Omental fat pad (tissue), 4 donors: ENCODE measurements at places on chromosomes 1 and 21. TPM values are rescaled to one million over a fixed set of nuclear protein-coding genes. Genes with fewer than 3 reads are reported as not detected.

Gene PADI3
- total RNA-seq, result not detected

DNA sequence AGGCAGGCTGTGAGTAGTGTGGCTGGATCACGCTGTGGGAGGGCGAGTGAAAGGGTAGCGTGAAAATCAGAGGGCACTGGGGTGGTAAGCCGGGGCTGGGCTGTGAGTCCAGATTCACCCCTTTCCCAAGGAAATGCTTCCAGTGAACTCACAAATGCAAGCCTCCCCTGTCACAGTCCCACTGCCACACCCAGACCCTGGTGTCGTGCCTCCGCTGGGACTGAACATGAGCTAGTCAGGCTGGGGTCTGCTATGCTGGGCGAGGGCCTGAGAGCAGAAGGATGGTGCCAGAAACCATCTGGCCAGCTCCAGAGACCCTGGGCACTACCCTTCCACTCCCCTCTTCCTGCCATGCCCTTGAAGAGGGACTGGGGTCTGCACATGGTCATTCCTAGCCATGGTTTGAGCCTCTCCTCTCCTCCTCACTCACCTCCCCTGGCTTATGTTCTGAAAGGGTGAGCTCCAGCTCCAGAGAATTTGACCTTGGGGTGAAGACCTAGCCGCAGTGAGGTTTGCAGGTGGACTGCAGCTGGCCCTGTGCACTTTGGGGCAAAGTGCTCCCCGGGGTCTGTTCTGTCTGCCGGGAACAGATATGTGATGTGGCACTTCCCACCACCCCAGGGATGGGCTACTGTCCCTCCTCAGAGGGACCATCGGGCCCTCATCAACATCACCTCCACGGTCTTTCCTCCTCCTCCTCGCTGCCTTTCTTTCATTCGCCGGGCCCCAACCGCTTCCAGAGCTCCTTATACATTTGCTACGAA is 365.6 kb downstream of the RPS6KC1 start:
- DNase-seq, result no peak

Gene TSNAX
- total RNA-seq, result 20.7 TPM

DNA sequence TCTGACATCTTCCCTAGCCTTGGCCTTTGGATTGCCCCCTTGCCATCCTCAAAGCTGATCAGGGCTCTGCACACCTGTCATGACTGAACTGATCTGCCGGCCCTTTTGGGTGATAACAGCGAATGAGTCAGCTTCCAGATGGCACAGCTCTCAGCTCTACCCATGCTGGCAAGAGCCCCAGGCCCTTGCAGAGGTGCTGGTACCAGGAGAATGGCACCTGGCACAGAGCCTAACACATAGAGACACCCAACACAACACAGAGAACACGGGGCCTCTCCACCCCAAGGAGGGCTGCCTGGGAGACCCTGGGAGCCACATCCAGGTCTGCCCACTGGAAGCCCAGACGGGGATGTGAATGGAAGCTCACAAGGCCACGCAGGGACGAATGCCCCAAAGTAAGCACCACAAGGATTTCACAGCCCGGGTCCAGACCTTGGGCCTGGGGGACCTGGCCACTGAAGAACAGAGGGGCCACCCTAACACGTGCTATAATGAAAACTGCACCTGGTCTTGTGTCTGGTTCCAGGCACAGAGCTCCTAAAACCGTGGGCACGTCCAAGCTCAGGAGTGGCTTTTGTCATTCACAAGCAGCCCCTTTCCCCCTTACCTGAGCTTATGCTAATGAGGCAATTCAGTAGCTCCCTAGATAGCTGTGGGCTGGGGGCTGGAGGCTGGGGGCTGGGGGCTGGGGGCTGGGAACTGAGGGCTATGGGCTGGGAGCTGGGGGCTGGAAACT is 160.5 kb downstream of the NPHP4 start:
- no peak for DNase-seq

Gene CAMK2N1
- total RNA-seq, result 5.0 TPM

DNA sequence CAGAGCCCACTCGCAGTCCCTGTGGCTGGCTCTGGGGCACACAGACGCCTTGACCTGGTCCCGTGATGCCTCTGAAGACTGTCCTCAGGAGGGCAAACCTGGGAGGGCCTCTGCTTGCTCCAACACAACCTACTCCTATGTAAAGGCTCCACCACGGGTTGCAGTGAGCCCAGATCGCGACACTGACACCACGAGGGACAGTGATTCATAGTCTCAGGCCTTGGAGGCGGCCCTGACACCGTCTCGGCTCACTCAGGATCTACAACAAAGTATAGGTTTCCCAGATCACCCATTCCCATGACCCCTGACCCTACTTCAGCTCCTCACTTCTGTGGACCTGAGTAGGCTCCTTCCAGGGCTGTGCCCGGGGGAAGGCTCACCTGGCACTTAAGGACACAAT is 28.0 kb downstream of the NOL9 start:
- no peak for DNase-seq

- DNase-seq, result no peak
Observed at GRCh38 chr21:8992731-8993174, 1528.6 kb upstream of the TPTE start.

GRCh38 chr1:95168761-95169351 is 51.7 kb downstream of the TLCD4 start:
- no peak for DNase-seq

Gene LDLRAD2
- total RNA-seq, result not detected

Gene HSPG2
- total RNA-seq, result 66.0 TPM

Gene SEC22B
- total RNA-seq, result 33.0 TPM

DNA sequence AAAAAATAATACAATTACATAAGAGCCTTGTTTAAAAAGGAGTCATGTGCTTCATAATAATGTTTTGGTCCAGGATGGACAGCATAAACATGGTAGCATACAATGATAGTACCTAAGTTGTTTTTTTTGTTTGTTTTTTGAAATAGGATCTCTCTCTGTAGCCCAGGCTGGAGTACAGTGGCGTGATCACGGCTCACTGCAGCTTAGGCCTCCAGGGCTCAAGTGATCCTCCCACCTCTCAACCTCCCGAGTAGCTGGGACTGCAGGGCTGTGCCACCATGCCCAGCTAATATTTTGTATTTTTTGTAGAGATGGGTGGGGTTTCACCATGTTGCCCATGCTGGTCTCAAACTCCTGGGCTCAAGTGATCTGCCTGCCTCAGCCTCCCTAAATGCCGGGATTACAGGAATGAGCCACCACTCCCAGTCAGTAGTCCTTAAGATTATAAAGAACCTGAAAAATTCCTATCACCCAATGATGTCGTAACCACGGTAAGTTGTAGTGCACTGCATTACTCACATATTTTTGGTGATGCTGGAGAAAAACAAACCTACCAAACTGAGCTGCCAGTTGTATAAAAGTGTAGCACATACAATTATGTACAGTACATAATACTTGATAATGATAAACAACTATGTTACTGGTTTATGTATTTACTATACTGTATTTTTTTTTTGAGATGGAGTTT is 22.4 kb upstream of the RCOR3 start:
- no peak for DNase-seq

Gene DSCAM
- total RNA-seq, result not detected

DNA sequence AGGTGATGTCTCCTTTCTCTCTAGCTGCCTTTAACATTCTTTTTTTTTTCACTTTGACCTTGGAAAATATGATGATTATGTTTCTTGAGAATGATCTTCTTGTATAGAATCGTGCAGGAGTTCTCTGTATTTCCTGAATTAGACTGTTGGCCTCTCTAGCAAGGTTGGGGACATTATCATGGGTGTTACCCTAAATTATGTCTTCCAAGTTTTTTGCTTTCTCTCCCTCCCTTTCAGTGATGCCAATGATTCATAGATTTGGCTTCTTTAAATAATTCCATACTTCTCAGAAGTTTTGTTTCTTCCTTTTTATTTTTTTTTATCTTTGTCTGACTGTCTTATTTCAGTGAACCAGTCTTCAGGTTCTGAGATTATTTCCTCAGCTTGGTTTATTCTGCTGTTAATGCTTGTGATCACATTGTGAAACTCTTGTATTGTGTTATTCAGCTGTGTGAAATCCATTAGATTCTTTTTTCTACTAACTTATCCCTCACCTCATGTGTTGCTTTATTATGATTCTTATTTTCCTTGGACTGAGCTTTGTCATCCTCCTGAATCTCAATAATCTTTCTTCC is 268.4 kb upstream of the NRIP1 start:
- no peak for DNase-seq

- DNase-seq, result no peak
Observed at GRCh38 chr1:221994939-221995338, 253.1 kb upstream of the DUSP10 start.

Gene THEM5
- not detected for total RNA-seq

DNA sequence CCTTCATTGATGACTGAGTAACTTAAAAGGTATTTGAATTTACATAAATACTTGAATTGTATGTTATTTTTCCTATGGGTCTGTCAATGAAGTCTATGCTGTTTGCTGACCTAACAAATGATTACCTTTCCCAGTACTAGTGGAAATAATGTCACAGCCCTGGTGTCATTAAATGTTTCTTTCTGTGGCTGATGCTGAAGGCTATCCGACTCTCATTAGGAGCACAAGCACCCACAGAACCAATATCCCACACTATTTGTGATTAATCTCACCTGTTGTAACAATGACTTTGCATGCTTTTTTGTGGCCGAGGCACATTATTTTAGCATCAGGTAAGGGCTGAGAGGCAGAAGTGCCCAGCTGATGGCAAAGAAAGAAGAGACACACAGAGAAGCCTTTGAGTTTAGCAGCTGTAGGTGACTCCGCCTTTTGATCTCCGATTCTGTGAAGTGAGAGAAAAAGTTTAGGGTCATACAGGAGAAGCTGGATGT is 25.8 kb upstream of the TRIM45 start:
- DNase-seq, result no peak

DNA sequence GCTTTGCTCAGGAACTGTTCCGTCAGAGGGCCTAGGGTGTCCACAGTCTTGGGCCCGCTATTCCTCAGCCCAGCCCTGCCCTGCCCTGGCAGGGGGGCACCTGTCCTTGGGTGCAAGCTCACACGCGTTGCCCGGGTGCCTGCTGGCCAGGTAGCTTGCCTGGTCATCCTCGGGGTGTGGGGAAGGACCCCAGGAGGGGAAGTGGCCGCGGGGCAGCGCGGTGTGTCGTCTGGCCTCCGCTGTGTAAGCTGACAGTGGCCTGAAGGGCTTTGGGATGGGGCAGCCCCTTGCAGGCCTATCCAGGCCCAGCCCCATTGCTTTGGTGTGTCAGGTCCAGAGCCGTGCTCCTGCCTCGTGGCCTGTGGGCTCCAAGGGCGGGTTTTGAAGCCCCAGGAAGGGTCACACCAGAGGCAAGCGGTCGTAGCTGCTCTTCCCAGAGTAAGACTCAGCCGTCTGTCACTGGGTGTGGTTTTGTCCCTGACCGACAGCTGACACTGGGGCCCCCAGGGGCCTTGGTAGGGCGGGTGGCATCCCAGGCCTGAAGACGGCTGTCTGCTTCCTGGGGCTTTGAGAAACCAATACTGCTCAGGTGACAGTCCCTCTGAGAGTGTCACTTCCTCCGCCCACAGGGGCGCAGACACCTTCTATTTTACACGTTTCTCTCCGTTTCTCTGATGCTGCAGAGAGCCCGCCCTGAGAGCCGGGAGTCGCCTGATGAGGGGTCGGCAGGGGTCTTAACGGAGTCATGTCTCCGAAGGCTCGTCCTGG is 72.1 kb downstream of the SKI start:
- DNase-seq, result no peak

Gene HMGN2
- 108 TPM for total RNA-seq

Gene YOD1
- total RNA-seq, result 9.2 TPM

DNA sequence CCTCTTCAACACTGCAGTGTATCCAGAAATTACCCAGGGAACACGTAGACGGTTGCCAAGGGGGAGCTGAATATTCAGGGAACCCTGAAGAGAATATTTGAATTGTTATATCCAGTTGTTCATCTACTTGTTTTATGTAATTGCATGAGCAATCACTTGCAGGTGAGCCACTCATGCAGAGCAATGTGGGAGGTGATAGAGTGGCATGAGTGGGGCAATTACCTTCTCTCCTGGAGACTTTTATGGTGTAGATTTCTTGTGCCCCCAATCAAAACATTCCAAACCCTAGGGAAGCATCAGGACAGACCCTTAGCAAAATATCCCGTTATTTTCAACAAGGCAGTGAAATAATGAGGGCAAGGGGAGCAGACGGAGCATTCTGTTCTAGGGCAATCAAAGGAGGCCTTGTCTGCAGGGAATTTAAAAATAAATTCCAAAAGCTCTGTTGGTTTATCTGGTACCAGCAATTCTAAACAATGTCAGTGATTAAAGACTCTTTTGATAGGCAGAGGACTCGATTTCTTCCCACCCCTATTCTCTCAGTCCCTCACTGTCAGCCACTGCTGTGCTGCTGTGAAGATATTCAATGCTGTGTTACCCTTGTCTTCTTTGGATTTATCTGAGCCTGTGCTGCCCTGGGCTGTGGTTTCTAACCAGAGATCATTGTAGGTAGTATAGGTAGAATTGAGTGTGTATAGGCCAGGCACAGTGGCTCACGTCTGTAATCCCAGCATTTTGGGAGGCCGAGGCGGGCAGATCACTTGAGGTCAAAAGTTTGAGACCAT is 180.2 kb upstream of the MAP1LC3C start:
- no peak for DNase-seq

Gene ERG
- total RNA-seq, result 18.9 TPM
